ENCODE measurements at places on chromosomes 7 and 10.

- DNase-seq, result no peak
Observed at GRCh38 chr7:148234715-148235114, 355.9 kb upstream of the C7orf33 start.

DNA sequence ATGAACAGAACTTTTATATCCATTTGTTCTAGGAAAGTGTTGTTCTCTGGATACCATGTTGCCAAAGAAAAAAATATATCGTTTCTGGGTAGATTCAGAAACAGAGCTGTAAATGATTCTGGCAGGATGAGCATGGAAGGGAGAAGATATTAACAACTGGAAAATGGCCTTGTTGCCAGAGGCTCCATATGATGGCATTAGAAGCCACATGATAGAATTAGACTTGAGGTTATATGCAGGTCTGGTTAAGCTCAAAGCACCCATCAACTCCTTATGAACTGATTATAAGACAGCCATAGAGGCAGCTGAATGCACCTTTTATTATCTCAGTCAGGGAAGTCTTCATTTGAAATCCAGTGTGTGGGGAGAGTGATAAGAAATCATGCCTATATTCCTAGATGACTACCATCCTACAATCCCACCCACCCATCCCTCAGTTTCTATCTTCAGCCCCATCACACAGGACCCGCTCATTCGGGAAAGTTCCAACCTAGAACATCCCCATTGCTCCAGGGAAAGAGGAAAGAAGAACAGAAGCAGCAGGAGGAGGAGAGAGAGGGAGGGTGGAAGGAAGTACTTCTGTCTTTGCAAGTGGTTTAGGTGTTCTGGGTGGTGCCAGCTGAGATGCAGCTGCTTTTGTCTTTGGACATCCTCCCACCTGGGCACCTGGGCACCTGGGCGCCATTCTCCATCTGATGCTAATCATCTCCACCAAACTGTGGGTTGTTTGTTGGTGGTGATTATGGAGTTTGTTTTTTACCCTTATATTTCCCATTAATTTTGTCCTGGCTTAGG lies 25.5 kb upstream of the TRIL start:
- no peak for DNase-seq

DNA sequence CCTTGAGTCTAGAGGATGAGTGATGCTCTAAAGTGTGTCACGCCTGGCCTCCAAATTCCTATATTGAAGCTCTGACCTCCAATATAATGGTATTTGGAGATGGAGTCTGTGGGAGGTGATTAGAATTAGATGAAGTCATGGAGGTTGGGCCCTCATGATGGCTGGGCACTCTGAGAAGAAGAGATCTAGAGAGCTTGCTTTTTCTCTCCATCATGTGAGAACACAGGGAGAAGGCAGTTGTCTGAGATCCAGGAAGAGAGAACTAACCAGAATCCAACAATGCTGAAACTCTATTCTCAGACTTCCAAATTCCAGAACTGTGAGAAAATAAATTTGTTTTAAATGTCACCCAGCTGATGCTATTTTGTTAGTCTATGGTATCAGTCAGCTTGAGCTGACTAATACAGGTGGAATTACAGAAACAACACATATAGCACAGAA lies 15.1 kb downstream of the RNF216 start:
- no peak for DNase-seq

DNA sequence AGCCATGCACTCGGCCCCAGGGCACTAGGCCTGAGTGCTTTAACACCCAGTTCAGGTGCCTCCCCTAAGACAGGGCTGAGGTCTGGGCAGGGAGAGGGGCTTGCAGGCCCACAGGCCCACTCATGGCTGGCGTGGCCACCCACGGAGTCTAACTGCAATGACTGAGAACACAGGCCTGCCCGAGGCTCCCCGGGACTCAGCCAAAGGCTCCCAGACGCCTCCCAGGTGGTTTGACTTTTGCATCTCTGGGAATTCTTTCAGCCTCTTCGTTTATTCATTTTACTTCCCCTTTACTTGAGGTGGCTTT lies 37.3 kb downstream of the PTPRN2 start:
- no peak for DNase-seq

DNA sequence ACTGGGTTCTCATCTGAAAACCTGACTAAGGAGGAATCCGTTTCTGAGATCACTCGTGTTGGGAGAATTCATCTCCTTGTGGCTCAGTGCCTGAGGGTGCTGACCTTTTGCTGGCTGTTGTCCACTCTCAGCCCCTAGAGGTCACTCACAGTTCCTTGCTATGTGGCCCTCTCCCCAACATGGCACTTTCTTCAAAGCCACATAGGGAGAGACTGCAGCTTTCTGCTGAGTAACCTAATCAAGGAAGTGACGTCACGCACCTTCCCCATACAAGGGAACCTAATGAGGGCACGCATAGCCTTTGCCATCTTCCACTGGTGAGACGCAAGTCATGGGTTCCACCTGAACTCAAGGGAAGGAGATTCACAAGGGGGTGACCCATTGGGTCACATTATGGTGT lies 23.2 kb downstream of the STEAP1B start:
- no peak for DNase-seq

DNA sequence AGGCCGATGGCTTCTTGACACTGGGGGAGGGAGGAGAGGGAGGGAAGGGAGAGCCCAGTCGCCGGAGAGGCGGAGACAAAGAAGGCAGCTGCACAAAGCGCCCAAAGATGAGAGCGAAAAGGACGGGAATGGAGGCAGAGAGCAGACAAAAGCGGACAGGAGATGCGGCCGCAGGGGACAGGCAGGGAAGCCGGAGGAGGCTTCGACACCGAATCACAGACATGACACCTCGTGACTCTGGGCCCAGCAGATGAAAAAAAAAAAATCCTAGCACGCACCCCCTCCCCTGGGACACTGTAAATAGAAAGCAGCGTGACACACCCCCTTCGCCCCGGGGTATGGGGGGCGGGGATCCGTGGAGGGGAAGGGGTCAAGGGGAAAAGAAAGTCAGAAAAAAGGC lies 976 bp downstream of the NAT16 start:
- no peak for DNase-seq

DNA sequence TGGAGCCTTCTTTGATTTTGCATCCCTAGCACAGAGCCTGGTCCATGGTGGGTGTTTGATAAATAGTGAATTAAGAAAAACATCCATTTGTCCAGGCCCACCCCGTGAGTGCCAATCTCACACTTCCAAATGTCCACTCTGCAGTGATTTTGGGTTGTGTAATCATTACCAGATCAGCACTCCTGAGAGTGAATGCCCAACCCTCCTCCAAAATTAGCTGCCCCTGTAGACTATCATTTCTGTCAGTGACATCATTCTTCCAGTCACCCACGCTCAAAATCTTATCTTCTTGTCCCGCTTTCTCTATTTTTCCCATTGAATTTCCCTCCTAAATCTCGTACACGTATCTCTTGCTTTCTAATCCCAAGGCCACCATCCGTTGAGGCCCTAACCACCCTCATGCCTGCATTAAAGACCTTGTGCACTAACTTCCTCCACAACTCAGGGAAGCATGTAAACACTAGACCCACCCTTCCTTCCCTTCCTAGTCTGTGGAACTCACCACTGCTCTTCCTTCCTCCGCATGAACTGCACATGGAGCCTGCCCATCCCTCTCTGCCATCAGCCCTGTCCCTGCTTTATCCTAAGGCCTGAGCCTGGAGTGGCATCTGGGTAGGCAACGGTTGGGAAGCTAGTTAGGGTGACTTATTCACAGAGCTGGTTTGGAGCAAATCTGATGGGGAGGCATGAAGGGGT lies 32.8 kb downstream of the PIK3AP1 start:
- DNase-seq, result peak; percentile 11

DNA sequence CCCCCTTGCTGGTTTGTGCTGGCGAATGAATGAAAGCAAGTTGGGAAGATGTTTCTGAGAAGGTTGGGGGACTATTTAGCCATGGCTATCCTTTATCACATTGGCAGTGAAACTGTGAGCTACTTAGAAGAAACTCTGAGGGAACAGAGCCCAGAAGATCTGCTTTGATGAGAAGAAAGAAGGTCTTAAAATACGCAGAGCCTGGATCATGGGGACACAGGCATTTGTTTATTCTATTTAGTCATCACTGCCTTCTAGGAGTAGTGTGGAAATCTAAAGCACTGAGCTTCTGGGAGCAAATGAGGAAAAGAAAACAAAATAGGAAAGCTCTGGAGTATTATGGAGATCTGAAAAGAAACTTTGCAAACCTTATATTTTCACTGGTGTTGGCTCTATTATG lies 28.5 kb downstream of the CPED1 start:
- DNase-seq, result no peak

DNA sequence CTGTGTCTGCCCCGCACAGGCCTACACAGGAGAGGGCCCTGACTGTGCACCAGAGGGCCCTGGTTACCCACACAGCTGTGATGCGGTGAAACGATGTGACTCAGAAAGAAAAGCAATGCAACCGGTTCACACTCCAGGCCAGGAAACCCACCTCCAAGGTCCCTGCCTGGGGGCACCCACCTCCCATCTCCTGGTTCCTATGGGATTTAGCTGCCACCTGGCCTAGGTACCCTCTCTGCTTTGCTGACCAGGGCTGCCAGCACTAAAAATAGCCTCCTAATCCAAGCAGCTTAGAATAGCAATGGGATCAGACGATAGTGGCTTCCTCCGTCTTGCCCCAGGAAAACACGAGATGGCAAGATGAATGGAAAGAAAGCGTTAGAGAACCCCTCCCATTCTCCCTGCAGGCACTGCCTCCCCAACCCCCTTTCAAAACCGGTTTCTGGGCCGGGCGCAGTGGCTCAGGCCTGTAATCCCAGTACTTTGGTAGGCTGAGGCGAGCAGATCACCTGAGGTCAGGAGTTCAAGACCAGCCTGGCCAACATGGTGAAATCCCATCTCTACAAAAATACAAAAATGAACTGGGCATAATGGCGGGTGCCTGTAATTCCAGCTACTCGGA lies 12.4 kb downstream of the RBP3 start:
- no peak for DNase-seq

GRCh38 chr10:29820890-29821461 lies 186.2 kb upstream of the SVIL start:
- DNase-seq, result no peak

GRCh38 chr7:78346827-78347226 lies 548.3 kb downstream of the PHTF2 start:
- no peak for DNase-seq

DNA sequence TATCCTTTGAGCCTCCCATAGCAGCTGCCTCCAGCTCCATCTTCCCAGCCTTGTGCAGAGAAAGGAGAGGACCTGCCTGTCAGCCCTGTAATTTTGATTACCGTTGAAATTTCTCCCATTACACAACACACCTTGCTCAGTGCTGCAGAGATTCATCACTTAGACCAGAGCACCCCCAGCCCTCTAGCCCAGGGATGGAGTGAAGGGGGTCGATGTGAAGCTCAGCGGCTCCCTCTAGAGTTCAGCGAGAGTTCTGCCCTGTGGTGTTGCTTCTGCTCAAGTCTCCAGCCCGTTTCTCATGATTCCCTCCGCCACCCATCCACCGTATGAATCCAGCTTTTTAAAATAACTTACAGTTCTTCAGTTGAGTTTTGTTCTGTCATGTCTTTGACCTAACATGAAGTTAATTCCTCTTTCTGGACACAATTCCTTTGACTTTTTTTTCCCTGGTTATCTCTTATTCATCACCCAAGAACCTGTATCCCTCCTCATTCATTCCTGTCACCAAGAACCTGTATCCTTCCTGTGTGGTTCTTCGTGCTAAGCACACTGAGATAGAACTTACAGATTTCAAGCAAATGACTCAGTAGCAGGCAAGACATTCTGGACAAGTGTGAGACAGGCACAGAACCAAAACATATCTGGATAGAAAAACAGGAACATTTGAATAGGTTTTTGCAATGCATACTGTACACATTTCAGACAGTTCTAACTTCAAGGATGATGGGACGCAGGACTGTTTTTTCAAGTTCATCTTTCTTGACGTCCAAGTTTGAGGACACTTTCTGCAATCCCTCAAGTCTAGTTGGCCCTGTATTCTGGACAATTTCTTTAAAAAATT lies 35.0 kb upstream of the ZNF32 start:
- peak; percentile 36 for DNase-seq

DNA sequence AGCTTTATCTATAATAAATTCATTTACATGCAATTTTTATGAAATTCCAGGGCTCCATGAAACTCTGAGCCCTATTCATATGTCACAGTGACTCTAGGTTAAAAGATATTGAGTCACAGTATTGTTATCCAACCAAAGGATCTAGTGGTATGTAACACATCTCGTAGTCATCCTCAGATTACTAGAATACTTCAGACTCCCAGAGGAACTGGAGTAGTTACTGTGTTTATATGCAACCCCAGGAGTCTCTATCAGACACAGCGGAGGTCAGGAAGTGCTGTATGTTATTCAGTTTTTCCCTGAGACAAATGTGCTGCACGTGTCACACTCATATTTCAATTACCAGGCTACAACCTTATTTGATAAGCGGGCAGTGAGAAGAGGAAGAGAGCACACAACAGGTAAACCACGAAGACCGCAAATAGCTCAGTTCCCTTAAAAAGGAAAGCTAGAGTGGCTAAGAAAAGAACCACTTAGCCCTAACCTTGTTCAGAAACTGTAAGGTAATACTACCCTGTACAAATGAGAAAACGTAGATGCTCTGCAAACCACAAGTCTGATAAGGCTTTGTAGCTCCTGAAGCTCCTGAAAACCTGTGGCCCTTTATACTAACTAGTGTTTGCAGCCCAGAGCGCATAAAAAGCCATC lies 114.0 kb upstream of the CNTNAP2 start:
- no peak for DNase-seq

- no peak for DNase-seq
Observed at GRCh38 chr7:157021071-157021870, 10.8 kb upstream of the MNX1 start.

DNA sequence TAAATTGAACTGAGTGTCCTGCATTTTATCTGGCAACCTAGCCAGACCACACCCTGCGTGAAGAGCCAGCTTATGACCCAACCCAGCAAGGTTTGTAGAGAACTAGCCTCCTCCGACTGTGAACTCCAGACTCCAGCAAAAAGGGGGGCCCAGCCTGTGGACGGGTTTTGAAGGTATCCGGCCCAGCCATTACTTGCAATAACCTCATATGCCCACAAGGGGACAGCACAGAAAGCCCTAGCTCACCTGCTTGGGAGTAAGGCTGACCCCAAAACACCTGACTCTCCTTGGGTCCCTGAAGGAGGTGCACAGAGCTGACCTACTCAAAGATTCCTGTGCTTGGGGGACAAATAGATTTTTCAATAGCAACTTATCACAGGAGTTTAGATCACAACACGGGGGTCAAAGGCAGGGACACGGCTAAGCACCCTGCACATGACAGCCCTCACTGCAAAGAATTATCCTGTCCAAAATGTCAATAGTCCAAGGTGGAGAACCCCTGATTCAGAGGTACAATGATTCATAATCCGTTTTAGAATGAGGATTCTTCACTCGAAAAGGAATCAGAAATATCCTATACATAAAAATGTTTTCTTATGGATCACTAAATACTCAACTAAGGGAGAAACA lies 4.6 kb downstream of the TRPV6 start:
- peak; percentile 88 for DNase-seq

DNA sequence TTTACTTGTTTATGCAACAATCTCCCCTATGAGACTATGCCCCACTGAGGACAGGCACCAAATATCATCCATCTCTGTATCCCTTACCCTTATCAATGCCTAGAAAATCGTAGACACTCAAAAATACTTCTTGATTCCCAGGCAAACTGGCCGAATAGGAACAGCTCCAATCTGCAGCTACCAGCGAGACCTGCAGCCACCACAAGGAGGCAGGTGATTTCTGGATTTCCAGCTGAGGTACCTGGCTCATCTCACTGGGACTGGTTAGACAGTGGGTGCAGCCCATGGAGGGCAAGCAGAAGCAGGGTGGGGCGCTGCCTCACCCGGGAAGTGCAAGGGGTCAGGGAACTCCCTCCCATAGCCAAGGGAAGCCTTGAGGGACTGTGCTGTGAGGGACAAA lies 10.8 kb upstream of the PPP1R3C start:
- peak; percentile 25 for DNase-seq

Data from HT-29 (cell line).